AG08396 (cell line): ENCODE measurements at places on chromosomes 1 and 21.

DNA sequence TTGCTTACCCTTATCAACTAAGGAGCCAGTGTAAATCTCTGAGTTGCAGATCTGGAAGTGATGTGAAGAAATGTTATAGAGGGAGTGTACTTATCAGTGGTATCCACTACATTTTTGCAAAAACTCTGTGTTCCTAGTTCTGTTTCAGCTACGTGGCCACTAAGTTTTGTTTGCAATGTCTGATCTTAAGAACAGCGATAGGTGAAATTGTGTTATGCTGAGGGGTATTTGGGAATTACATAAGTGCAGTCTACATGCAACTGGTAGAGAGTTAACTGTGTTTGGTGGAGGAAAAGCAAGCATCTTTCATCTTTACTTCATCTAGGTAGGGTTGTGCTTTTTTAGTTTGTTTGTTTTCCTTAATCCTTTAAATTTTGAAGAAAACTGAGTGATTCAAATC lies 198.8 kb upstream of the SGIP1 start:
- no peak for DNase-seq

DNA sequence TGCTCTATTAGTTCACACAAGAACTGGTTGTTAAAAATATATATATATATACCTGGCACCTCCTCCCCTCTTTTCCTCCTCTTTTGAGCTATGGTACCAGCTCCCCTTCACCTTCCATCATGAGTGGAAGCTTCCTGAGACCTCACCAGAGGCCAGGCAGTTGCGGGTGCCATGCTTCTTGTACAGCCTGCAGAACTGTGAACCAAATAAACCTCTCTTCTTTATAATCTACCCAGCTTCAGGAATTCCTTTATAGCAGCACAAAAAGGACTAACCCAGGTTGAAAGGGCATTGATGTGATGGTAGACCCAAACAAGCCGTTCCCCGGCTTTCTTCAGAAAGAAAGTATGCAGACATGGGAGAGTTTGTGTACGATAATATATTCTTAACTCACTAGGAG lies 14.9 kb downstream of the RSPH1 start:
- no peak for DNase-seq

- no peak for DNase-seq
Observed at GRCh38 chr1:93369734-93370133, 24.0 kb downstream of the DR1 start.

GRCh38 chr1:7403265-7404045 lies 367.6 kb upstream of the VAMP3 start:
- no peak for DNase-seq

DNA sequence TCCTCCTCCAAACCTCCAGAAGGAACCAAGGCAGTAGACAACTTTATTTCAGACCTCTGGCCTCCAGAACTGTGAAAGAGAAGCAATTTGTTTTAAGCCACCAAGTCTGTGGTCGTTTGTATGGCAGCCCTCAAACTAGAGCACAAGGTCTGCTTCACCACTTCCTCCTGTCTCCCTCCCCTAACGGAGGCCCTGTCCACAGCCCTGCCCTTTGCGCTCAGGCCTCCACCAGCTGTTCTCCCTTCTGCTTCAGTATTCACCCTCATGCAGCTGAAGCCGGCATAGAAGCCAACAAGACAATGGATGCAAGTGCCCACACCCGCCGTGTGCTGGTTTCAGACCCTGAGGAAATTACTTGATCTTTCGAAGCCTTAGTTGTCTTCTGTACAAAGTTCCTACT lies 364.1 kb downstream of the HHAT start:
- DNase-seq = no peak

- no peak for DNase-seq
Observed at GRCh38 chr1:220797044-220797443, 10.3 kb downstream of the MTARC1 start.
